ENCODE measurements at places on chromosomes 1 and 21.
A peak's percentile ranks its signal among the peaks of the same experiment; 100 is the strongest.

DNA sequence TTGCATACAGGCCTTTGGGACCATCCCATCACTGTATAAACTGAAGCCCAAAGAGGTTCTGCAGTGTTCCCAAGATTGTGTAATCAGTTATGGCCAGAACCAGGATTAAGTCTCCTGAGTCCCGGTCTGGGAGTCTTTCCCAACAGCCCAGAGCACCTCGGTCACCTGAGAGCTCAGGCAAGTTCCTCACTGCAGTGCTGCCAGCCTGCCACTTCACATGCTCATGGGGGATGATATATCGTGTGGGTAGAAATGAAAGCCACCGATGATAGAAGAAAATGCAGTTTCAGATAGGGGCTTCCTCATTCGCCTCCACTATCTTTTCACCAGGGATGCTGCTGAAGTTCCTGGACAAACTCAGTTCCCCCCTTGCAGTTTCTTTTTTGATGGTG, 30.4 kb downstream of the FHAD1 start:
- DNase-seq = no peak

- no peak for DNase-seq
Measured at GRCh38 chr1:34529935-34530859, 224.7 kb upstream of the GJB5 start.

- no peak for DNase-seq
Measured at GRCh38 chr1:237043846-237044636, 2.1 kb downstream of the RYR2 start.

- no peak for DNase-seq
Measured at GRCh38 chr1:177753655-177754054, 216.2 kb downstream of the SEC16B start.

- no peak for DNase-seq
Measured at GRCh38 chr1:111561328-111561727, 57.9 kb upstream of the ADORA3 start.

DNA sequence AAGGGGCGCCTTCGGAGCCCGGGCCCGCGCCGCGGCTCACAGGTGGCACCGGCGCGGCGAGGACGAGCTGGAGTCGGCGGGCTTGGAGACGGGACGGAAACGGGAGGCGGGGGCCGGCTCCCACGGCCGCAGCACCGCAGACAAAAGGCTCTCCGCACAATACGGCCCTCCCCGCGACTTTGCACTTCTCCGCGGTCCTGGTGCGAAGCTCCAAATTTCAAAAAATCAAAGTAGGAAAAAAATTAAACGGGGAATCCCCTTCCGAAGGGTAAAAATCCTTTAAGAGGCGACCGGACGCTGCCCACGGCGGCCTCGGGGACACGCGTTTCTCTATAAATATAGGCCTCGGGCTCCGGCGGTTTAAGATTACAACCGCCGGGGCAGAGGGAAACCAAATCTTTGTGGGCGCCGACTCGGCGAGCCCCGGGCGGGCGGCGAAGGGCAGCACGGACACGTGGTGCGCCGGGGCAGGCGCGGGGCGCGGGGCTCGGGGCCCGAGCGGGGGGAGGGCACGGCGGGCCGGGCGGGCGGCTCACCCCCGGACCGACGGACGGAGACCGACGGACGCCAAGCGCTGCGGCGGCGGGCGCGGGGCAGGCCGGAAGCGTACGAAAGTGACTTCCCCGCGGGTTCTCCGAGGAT, 453 bp downstream of the PABPC4 start:
- DNase-seq = peak; percentile 68

- no peak for DNase-seq
Measured at GRCh38 chr1:55539652-55540512, 324.7 kb upstream of the USP24 start.

- DNase-seq = peak; percentile 87
Measured at GRCh38 chr1:167442142-167442848, 76.0 kb downstream of the CD247 start.

GRCh38 chr1:43239484-43239883, 30.3 kb upstream of the TMEM125 start:
- no peak for DNase-seq

GRCh38 chr1:241828463-241829021, 19.5 kb upstream of the EXO1 start:
- DNase-seq = peak; percentile 75

- DNase-seq = no peak
Measured at GRCh38 chr1:211985556-211986264, 49.6 kb downstream of the INTS7 start.

DNA sequence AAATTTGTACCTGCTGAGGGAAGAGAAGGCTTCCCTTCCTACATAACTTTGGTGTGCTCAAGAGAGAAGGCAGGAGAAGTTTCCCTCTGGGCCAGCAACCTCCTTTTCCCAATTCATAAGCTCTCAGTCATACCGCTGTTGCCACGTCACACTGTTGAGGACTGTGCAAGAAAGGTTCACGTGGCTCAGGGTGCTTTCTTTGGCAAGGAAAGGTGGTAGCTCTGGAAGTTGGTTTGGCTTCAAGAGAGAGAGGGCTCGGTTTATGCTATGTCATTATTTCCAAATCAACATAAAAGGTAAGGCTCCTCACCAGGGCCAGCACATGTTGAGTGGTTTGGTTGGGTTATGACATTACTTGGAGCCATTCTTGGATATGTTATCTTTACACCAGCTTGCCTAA, 77.3 kb downstream of the TNFSF18 start:
- no peak for DNase-seq

- DNase-seq = no peak
Measured at GRCh38 chr1:68218490-68218889, 13.8 kb downstream of the WLS start.

GRCh38 chr1:230119340-230119739, 52.3 kb downstream of the GALNT2 start:
- DNase-seq = no peak

GRCh38 chr1:232059726-232060374, 433.3 kb downstream of the DISC1 start:
- no peak for DNase-seq

GRCh38 chr1:156081917-156082308, 352 bp downstream of the MEX3A start:
- DNase-seq = peak; percentile 38

GRCh38 chr1:163186862-163187261, 15.9 kb downstream of the RGS5 start:
- no peak for DNase-seq

DNA sequence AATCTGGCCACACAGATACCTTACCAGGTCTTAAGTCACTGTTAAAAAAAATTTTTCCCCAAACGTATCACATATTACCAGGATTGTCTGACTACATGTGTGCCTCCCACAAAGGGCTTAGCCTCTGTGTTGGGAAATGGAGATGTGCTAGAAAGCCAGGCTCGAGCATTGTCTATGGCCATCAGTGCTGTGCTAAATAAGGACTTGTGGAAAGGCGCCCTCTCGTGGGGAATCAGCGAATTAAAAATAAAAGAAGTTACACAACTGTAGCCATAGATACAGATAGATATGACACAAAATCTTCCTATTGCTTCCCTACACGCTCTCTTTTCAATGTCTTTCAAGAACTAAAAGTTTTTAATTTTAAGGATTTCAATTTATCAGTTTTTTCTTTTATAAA, 47.5 kb upstream of the CRNN start:
- peak; percentile 82 for DNase-seq

DNA sequence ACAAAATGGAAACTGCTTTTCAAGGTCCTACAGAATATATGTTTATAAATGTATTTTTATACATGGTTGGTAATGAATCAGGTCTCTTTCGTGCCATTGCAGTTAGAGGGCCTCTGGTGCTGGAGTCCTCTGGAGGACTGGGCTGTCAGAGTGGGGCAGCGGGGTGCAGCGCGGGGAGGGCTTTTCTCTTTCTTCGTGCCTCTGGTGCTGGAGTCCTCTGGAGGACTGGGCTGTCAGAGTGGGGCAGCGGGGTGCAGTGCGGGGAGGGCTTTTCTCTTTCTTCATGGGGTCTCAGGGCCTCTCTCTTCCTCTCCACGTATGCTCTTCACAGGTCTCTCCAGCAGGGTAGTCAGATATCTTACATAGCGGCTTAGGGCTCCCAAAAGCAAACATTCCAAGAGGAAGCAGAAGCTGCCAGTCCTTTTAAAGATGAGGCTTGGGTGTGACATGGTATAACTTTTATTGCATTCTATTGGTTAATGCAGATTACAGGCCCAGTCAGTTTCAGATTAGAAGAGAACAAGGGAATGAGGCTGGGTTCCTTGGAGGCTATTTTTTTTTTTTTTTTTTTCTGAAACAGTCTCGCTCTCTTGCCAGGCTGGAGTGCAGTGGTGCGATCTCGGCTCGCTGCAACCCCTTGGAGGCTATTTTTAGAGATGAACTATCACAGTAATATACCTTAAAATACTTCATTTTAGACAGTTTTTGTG, 13.1 kb downstream of the SDCCAG8 start:
- no peak for DNase-seq

DNA sequence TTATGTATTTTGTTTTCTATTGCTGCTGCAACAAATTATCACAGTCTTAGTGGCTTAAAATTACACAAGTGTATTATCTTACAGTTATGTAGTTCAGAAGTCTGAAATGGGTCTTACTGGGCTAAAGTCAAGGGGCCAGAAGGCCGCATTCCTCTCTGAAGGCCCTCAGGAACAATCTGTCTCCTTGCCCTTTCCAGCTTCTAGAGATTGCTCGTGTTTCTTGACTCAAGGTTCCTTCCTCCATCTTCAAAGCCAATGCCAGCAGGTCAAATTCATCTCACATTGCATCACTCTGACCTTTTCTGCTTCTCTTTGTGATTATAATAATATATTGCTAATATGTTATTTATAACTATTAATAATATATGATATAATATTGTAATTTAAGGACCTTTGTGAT, 97.1 kb downstream of the DIRAS3 start:
- DNase-seq = no peak

DNA sequence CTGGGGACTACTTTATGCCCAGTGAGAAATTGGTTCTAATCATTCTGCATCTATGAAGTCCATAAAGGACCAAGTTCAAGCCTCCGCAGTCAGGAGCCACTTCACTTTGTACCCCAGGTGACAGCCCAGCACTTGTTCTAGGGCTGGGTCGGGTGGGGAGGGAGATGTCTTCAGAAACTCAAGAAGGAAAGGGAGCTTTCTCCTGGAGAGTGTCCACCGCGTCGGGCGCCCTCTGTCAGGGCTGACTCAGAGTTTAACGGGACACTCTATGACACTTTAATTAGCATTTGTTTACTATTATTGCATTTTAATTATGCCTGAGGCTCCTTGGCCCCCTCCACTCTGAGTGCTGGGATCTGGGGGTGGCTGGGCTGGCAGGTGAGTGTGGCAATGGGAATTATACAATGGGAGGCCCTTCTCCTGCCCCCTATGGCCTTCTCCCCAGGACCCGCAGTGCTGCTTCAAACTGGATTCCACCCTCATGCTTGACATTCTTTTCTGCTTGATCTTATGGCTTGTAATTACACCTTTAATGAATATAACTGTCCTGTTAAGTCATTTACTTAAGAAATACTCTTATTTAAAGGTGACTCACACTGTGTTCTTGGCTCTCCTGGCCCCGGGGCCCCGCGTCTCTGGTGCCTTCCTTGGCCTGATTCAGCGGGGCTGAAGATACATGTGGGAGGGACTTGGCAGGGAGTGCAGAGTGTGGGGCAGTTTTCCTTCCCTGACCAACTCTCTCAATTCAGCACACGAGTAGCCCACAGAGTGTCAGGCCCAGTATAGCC, 136.6 kb downstream of the PLXNA2 start:
- peak; percentile 96 for DNase-seq

- no peak for DNase-seq
Measured at GRCh38 chr1:20298626-20299025, 8.0 kb downstream of the VWA5B1 start.

DNA sequence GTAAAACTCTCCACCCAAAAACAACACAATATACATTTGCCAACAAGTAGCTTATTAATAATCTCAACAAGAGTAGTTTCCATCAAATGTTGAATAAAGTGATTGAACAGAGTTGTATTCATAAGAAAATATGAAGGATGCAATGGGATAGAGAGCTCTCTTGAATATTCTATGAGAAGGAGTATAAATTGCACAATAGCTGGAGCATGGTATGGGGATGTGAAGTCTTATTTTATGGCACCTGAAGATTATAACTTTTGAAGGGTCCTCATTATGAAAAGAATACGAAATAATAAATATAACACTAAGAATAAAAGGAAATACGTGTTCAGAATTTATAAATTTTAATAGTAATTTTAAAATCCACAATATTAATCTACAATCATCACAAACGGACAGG, 1415.1 kb downstream of the KCNT2 start:
- no peak for DNase-seq
